ENCODE measurements at places on chromosomes 5 and 9.

DNA sequence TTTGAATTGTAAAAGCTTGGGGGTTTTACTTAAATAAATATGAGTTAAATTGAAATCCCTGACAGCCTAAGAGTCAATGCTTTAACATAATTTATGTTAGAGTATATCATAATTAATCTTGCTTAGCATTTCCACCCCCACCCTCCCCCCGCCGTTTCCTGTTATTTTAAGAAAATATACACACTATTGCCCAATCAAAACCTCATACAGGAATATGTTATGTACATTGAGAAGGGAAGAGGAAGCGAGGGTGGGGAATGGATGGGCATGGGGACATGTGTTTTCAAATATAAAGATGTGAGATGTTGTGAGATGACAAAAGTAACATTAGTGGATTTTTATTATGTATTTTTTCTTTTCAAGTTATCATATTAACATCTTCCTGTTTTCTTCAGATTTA lies 561.1 kb upstream of the MEF2C start:
- no peak for DNase-seq

DNA sequence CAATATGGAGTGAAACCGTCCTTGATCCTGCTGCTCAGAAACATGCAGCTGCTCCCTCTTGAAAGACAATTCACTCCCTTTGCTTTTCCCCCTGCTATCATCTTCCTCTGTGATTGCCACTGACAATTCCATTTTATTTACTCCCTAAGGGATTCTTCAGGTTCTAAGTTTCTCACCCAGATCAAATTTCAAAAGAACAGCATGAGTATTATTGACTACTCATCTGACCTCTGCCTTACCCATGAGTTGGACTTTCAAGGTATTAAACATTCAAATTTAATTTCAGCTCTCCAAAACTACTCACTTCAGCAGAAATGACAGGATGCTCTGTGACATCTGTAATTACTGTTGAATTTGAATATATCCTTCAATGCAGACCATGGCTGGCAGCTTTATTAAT lies 236.5 kb upstream of the HAPLN1 start:
- DNase-seq: no peak

DNA sequence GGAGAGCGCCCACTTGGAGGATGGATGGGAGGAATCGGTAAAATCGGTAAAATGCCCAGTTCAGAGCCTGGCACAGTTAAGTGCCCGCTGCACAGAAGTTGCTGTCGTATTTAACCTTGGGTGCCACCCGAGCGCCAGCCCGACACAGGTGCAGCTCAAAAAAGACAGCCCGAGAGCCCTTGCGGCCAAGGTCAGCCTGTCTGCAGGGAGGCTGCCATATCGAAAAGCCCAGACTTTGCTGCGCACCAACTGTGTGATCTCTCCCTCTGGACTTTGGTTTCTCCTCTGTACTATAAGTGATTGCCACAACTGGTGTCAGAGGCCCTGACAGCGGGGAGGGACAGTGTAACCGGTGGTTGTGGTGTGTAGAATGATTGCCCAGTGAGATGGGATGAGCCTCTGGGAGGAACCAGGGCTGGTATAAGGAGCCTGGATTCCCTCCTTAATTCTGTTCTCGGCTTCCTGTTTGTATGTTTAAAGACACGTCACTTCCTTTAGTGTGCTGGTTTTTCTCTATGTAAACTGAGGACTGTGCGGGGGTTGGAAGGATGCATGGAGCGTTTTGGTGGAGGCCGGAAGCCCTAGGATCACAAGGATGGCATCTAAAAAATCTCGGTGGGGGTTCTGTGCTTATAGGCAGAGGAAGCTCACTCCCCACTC lies 792 bp downstream of the NTMT1 start:
- DNase-seq: no peak

GRCh38 chr5:65066387-65067146 lies 297.8 kb downstream of the CWC27 start:
- no peak for DNase-seq

GRCh38 chr5:127650649-127651048 lies 1.8 kb downstream of the CTXN3 start:
- no peak for DNase-seq

GRCh38 chr9:114163517-114163951 lies 8.2 kb downstream of the COL27A1 start:
- DNase-seq: no peak

GRCh38 chr9:8384091-8384490 lies 584.5 kb upstream of the DMAC1 start:
- no peak for DNase-seq

DNA sequence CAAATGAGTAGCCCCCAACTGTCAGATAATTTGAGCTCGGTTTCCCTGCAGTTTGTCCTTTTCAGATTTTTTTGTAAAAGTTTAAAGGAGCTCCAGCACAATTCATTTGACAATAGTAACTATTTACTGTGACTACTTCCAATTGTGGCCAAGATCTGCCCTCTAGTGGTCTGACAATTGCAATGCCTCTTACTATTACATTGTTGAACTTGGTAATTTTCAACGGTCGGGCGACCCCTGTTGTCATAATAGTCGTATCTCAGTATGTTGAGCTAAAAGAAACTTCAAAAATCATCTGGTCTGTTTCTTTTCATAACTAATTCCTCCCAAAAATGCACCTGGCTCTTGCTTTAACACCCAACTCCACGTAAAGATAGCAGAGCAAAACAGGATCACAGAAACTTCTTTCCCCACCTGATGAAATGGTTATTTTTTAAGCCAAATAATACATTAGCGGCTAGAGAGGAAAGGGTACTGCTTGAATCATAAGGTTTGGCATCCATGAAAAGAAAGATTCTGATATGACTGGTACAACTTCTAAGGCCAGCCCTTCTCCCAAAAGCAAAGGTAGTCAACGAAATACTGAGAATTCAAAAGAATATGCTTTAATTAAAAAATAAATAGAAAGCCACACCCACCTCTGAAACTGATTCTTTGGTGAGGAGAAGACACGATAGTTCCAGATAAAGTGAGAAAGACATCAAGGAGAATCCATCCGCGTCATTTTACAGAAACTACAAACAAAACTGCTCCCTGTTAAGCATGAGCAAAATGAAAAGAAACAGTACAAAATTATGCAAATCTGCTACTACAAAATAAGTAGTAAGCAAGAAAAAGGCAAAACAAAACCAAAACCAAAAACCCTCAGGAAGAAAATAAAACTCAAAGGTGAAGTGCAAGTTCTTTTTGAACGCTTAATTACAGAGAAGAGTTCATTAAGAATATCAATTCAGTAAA lies 76.9 kb upstream of the HTR4 start:
- DNase-seq: peak; percentile 26

GRCh38 chr9:81477669-81478068 lies 211.7 kb downstream of the TLE1 start:
- no peak for DNase-seq

- no peak for DNase-seq
Measured at GRCh38 chr9:120528327-120528726, 51.6 kb downstream of the CDK5RAP2 start.

DNA sequence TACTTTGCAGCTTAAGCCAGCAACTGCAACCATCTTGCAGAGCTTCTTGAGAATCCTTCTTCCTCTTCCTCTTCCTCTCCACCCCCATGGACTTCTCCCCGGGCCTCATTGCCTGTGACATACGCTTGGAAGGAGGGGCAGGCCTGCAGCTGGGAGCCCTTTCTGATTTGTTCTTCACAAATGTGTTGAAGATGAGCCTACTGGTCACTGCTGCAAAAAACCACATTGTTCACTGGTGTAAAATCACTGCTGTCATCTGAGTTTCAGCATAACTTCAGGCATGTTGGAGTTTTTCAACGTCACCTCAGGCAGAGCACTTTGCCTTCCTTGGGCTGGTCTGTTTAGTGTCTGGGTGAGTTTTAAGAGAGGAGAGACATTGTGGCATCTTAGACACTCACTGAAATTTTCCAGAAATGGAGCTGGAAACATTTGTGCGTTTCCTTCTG lies 7.9 kb downstream of the TJP2 start:
- DNase-seq: no peak

DNA sequence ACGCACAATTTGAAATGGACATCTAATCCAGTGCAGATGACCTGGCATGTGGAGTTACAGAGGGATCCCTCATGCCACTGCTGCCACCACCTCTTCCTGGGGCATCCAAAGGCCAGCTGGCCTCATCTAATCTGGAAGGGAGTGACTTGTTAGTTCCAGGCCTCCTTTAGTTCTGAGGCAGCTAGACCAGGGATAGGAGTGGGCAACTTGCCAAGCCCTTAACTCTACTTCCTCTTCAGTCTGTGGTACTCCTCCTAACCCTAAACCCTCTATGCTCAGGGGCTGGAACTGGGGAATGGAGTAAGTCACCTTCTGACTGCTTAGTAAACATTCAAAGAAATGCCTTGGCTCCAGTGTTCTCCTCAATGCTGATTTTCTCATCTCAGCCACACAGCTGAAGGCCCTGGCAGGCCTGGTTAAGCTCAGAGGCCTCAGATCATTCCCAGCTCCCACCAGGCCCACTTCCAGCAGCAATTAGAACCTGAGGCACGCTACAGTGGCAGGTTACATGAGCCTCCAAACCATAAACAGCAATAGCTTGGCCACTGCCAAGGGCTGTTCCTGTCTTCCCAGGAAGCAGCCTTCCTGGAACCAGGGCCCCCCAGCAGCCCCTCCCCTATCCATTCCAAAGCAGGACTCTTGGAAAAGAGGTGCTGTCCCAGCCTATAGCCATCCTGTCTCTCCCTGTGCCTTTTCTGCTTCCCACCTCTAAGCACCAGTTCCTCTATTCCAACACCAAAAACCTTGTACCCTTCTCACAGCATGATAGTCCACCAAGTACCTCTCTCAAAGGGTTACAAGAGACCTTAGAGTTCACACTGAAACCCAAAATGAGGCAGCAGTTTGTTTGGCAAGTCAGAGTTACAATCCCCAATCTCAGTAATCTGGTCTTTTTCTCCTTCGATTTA lies 2.0 kb downstream of the EIF4EBP3 start:
- no peak for DNase-seq

- no peak for DNase-seq
Measured at GRCh38 chr9:133709015-133709611, 29.0 kb downstream of the SARDH start.

All from anterior cingulate cortex (tissue), 58 donors.